Psoas muscle (tissue), 8 donors: ENCODE measurements at places on chromosomes 6 and 20.

- DNase-seq = no peak
These were observed 46.2 kb upstream of the GGTLC1 start for GRCh38 chr20:24034820-24035219.

- DNase-seq = no peak
These were observed 122.8 kb upstream of the HSF2 start for GRCh38 chr6:122276637-122277036.

DNA sequence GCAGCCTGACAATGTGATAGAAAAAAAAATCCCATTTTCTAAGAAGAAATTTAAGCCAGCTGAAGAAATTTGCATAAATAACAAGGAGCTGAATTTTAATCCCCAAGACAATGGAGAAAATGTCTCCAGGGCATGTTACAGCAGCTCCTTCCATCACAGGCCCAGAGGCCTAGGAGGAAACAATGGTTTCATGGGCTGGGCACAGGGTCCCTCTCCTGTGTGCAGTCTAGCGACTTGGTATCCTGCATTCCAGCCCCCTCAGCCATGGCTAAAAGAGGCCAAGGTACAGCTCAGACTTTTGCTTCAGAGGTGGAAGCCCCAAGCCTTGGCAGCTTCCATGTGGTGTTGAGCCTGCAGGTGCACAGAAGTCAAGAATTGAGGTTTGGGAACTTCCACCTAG lies 73.1 kb downstream of the C6orf118 start:
- no peak for DNase-seq

- no peak for DNase-seq
These were observed 101.3 kb downstream of the SNX5 start for GRCh38 chr20:17867131-17867925.

GRCh38 chr6:10351791-10352190 lies 63.1 kb downstream of the TFAP2A start:
- no peak for DNase-seq

GRCh38 chr20:32355417-32355841 lies 2.7 kb upstream of the ASXL1 start:
- DNase-seq = no peak

- peak; percentile 91 for DNase-seq
These were observed 27.2 kb upstream of the BTBD3 start for GRCh38 chr20:11890331-11891076.
